ENCODE measurements at places on chromosomes 7 and 10.

DNA sequence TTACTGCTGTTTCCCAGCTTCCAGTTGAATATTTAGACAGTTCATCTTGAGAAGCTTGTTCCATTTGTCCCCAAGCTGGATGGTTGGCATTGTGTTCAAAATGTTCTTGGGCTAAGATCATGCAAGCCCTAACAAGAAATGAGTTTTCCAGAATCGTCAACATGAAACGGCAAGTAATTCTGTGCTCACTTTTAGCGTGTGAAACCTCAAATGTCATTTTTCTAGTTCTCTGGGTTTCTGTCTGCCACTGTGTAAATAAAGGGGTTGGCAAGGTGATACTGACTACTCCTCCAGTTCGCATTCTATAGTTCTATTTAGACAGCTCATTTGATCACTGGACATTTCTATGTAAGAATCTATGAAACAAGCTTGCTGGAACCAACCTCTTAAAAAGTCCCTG lies 194.0 kb downstream of the AHR start:
- DNase-seq = no peak

- no peak for DNase-seq
Observed at GRCh38 chr7:151077705-151078232, 2.8 kb downstream of the FASTK start.

DNA sequence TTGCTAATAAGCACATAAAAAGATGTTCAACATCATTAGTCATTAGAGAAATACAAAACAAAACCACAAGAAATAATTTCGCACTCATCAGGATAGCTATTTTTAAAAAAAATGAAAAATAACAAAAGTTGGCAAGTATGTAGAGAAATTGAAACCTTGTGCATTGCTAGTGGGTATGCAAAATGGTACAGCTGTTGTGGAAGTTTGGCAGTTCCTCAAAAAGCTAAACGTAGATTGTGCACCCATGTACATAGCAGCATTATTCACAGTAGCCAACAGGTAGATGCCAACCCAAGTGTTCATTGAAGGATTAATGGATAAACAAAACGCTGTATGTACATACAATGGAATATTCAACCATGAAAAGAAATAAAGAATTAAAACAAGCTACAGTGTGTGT lies 35.3 kb upstream of the STARD3NL start:
- no peak for DNase-seq

GRCh38 chr10:116743266-116744064 lies 1.1 kb upstream of the HSPA12A start:
- no peak for DNase-seq

- no peak for DNase-seq
Observed at GRCh38 chr7:93578762-93579161, 4.2 kb upstream of the CALCR start.

- DNase-seq = no peak
Observed at GRCh38 chr10:86545101-86545500, 23.5 kb upstream of the WAPL start.

DNA sequence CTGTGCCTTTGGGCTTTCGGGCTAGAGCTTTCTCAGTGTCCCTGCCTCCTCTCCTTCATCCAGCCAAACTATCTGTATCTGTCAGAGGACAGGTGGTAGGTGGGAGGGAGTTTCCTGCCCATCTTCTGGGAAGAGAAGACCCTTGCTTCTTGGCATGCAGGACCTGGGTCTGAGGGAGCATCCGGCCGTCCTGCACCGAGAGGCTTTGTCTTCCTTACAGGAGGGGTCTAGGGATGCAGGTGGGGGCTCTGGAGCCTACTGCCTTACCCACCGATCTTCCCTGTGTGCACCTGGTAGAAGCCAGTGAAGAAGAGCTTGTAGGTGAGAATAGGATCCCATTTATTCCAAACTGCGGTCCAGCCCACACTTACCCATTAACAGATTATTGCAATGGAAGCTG lies 5.8 kb upstream of the KLF6 start:
- no peak for DNase-seq

DNA sequence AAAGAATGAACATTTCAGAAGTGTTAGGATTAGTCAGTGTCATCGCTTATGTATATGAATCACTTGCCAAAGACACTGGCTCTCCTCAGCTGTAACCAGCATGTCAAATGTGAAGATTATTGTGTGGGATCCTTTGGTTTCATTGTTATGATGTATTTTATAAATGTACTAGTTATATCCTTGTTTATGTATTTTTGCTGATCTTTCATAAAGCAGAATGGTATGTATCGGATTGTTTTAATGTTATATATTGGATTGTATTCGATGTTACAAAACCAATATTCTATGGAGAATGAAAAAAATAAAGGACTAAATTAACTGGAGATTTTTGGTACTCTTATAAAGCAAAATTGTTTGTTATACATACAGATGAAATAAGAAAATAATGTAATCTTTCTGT lies 49.2 kb downstream of the ACADSB start:
- no peak for DNase-seq

DNA sequence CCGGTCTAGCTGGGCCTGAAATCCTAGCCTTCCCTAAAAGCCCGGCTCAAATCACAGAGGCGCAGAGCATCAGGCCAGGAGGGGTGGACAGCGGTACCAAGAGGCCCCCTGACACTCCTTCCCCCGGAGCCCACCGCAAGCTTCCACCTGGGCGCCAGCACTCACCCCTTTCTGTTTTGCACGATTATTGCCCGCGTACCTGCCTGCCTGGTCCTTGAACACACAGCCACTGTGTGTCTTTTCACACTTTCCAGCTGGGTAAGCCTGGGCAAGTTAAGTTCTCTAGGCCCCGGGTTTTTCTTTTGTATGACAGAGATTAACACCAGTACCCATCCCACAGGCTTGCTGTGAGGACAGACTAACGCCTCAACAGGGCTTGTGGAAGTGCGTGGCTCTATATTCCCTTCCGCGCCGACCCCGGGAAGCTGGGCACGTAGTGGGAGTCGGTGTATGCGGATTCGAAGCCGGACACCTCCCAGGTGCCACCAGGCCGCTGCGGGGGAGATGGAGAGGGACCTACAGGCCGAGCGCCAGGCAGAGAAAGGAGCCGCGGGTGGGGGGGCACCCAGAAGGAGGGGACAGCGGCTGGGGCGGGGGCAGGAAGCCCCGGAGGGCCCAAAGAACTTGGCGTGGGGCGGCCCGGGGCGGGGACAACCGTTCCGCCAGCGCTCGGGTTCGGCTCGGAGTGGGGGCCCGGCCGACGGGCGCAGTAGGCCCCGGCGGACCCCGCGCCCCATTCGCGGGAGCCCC lies 792 bp downstream of the ZNF746 start:
- DNase-seq = peak; percentile 68

DNA sequence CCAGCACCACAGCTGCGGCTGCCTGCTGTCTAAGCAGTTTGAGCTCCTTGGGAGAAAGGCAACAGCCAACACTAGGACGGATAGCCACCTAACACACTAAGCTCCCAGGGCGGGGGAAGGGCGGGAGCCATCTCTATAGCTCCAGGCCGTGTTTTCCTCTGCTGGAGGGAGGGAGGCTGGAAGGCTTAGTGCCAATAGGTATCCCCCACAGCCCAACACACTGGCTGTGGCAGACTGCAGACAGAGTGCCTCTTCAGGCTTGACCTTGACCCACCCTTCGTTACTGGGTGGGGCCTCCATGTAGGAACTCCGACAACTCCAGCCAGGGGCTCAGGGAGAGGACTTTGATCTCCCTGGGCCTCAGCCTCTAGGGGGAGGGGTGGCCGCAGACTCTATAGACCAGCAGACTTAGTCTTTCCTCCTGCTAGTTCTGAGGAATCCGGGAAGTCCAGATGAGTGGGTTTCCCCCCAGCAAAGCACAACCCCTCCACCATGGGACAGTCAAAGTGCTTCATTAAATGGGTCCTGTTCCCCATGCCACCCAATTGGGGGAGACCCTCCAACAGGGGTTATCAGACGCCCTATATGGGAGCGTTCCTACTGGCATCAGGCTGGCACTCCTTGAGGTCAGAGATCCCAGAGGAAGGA lies 314.4 kb upstream of the MKI67 start:
- DNase-seq = no peak

GRCh38 chr10:90587081-90587491 lies 270.8 kb downstream of the HTR7 start:
- no peak for DNase-seq

DNA sequence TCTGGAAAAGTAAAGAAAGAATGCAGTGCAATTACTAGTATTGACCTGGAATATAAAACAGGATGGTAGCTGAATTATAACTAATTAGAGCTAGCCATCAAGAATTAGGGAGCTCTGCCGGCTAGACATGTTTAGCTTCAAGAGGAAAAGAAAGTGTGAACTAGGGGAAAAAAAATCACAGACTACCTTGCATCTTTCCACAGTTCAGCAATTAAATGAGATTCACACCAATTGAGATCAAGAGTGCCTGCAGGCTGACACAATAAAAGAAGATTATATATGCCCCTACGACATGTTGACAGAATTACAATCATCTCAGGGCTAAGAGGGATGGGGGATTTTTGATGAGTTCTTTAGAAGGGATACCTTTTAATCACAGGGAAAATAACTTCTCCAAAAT lies 303.3 kb upstream of the CELF2 start:
- no peak for DNase-seq

DNA sequence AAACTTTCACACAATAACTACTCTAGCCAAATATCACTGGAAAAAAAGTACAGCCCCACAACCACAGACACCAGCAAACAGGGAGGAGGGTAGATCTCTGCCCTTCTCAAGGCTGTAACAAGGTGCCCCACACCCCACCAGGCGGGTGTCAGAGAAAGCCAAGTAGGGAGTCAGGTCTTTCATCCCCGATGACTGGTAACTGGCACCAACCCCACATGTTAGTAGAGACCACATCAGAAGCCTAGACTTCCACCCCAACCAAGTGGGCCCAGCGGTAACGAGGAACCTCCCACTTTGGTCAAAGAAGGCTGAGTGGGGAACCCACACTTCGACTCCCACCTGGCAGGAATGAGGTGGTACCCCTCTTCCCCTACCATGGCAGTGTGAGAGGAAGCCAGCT lies 16.4 kb upstream of the RUFY2 start:
- DNase-seq = peak; percentile 60

GRCh38 chr7:42023262-42023661 lies 213.7 kb downstream of the GLI3 start:
- DNase-seq = no peak

DNA sequence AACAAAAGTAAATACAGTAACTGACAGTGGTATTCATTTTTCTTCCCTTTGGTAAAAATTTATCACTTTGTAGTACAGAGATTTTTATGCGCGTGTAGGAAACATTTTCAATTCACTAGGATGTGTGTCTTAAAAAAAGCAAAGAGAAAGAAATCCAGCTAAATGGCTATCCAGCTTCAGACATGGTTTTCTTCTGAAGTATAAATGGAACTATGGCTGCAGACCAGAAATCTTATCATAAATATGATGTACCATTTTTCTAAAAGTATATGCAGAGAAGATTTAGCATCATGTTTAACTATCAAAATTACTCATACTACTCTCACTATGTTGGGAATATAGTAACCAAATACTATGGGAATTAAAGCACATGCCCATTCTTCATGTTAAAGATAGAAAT lies 328.4 kb upstream of the SMIM30 start:
- no peak for DNase-seq

DNA sequence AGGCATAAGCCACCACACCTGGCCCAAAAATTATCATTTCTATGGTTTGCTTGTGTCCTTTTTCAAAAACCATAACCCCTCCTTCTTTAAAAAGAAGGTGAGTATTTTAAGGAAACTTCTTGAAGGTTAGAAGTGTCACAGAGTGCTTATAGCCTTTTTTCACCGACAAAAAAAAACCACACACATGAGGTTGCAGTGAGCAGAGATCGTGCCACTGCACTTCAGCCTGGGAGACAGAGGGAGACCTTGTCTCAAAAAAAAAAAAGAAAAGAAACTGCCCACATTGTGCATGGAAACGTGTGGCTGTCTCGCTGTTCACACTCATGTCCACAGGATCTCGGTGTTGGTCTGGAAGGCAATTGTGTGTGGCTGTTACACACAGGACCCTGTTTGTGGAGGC lies 157.4 kb upstream of the PFKP start:
- no peak for DNase-seq

- DNase-seq = no peak
Observed at GRCh38 chr10:12403119-12403518, 53.8 kb downstream of the CAMK1D start.

GRCh38 chr10:88401671-88402347 lies 181.3 kb downstream of the RNLS start:
- DNase-seq = no peak

GRCh38 chr10:119653916-119654315 lies 2.7 kb downstream of the BAG3 start:
- DNase-seq = no peak

DNA sequence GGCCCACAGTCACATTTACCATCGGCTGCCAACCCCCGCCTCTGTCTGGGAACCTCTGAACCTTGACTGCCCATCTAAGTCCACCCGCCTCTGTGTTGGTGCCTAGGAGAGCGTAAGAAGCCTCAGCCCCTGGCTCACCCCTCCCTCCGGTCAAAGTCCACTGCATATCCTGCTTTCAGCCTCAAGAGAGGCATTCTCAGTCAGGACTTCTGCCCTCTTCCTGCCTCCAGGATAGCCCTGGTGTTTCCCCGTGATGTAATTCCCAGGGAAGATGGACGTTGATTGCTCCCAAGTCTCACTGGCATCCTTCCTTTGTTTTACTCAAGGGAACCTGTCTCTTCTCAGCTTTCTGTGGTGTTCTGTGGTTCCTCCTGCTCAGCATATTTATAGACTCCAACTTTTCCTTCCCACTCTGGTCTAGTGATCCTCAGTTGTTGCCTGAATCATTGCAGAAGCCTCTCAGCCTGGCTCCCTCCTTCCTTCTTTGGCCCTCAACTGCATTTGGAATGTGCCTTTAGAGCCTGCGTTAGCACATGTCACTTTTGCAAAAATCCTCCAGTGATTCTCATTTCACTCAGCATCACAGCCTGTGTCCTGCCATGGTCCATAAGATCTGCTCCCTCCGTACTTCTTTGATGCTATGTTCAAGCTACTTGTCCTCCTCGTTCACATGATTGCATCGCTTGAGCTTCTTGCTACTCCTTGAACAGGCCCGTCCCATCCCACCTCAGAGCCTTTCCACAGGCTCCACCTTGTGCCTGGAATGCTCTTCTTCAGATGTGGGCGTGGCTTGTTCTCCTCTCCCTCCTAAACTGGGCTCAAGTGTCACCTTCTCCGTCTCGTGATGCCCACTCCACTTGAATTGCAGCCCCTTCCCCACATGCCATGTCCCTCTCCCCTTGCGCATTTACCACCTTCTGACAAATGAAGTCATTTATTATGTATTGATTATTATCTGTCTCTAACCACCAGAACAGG lies 124.2 kb downstream of the PLPP4 start:
- no peak for DNase-seq

DNA sequence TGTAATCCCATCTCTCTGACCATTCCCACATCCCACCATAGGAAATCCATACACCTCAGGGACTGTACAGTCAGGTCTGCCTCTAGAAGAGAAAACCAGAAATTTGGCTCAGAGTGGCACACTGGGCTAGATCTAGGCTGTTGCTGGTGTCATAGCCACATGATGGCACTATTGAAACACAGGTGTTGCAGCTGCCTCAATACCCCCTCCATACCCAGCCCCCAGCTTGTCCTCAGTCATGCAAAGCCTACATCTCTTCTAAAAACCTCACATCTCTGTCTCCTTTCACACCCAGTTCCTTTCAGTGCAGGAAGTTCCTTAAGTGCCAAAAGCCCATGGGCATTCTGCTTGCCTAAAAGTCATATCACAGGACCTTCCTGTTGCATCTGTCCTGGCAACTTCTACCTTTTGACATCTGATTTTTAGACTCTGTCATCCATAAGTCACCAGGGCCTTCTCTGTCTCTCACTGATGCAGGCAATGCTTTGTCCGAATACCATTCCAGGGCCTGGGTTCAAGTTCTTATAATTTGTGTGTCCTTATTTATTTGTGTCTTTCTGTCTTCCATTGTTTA lies 27.0 kb upstream of the HIBADH start:
- DNase-seq = no peak

All from stimulated activated CD8-positive, alpha-beta memory T cell treated with anti-CD3 and anti-CD28 coated beads, Interleukin-4, amount 100 ng/mL, for 48 hours (primary cell).